ENCODE measurements at places on chromosomes 11 and 22.

DNA sequence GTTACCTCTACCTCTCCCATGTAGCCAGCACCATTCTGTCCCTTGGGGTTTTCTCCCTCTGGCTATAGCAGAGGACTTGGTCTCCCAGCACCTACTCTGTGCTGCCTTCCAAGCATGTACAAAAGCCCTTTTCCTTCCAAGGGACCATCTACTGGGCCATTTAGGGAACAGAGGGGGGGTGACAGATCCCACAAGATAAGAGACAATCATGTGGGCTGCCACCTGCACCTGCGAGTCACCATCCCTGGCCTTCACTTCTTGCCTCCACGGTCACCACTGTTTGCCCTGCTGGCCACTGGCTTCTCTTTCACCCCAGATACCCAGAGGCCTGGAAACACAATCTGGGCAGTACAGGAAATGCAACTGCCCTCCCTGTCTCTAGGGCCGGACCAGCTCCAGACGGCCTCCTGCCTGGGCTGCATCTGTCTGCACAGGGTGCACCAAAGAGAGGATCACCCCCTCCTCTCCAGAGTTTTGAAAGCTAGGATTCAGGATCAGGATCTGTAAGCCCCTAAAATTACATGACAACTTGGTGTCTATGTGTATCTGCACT lies 160.8 kb upstream of the NECTIN1 start:
- no peak for DNase-seq

GRCh38 chr11:115930291-115930690 lies 426.1 kb upstream of the CADM1 start:
- no peak for DNase-seq

GRCh38 chr11:46243796-46244109 lies 33.7 kb upstream of the CREB3L1 start:
- DNase-seq = no peak

DNA sequence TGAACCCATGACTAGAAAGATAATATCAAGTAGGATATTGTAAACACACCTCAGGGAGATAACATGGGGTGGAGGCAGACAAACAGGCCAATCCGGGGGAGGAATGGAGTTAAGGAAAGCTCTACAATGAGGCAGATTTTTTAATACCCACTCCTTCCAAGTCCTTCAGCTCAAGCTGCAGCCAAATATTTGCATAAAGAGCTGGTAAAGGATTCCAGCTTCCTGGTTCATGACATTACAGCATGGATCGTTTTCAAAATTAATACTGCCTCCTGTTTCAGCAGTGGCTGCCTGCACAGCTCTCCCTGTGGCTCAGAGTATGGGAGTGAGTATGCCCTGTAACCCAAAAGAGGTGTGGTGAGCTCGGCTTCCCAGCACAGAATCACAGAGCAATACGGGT lies 5.1 kb downstream of the POU2AF3 start:
- DNase-seq = no peak

GRCh38 chr11:3107608-3108182 lies 50.5 kb upstream of the CARS1 start:
- DNase-seq = no peak

- no peak for DNase-seq
These were observed 16.4 kb upstream of the KAT5 start for GRCh38 chr11:65695459-65696241.

DNA sequence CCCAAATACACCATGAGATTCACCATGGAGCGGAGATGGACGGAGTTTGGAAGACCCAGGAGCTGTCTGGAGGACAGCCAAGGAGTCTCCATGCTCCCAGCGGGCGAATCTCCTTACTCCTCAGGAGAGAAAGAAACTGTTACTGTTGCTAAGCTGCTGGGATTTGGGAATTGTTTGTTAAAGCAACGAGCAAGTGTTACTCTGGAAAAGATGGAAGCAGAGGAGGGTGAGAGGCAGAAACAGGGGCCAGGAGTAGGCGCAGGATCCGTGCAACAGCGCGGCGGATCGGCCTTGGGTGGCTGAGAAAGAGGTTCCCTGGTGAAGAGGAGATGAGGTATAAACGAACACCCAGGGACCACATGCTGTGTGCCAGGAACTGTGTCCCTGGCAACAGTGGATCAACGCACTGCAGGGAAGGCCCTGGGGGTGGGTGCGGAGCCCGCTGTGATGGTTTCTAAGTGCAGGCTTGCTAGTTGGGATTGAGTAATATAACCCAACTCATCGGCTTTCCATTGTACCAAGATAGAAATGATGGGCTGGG lies 1436.4 kb downstream of the BRD1 start:
- no peak for DNase-seq

DNA sequence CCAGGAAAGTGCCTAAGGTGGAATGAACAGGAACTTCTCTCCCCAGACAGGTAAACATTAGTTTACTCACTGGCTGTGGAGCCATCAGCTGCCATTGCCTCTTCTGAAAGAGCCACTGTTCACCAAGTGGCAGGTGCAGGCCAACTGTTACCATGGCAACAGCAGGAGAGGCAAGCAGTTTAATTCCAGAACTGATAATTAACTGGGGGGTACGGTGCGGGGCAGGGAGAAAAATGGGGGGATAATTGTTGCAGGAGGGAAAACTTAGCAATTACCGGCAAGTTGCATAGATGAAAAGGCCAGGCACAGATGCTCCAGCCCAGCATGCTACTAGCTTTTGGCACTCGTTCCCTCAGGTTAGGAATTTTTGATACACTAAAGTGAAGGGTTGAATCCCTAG lies 85.1 kb downstream of the TRIM44 start:
- DNase-seq = no peak

- no peak for DNase-seq
These were observed 69.5 kb downstream of the MAML2 start for GRCh38 chr11:96273507-96273906.

DNA sequence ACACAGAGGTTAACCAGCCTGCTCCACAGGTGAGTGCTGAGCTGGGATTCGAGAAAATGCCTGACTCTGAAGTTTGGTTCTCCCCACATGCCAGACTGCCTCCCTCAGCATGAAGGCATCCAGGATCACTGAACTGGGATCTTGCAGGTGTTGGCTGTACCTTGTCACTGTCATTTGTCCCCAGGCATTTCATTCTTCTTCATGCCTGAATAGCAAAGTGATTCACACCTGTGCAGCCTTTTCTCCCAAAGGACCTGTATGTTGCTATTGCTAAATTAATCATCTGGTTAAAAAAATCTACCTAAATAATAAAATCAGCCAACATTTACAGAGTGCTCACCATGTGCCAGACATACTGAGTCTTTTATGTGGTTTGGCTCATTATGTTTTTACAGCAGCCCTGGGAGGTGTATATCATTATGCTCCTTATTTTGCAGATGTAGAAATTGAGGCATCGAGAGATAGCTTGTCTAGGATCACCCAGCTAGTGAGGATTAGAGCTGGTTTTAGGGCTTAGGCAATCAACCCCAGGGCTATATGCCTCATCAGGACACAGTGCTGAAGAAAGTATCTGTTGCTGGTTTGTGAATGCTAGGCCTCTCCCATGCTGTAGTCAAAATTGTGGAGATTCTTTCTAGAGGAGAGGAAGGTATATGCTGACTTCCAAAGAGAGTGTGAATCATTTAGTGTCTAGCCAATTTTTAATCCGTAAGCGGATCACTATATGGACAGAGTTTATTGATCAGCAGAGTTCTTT lies 204.4 kb downstream of the HIPK3 start:
- DNase-seq = no peak

DNA sequence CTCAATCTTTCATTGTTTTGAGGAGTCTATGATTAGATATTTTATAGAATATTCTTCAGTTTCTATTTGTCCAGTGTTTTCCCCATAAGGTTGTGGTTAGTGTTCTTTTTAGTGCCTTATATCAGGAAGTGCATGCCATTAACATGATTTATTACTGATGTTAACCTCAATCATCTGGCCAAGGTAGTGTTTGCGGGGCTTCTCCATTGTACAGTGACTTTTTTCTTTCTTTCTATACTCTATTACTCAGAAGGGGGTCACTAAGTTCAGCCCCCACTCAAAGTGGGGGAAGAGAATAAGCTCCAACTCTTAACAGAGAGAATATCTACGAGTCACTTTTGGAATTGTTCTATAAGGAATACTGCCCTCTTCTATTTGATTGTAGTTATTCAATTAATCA lies 415.8 kb downstream of the DYNC2H1 start:
- DNase-seq = no peak

- DNase-seq = no peak
These were observed 119.1 kb upstream of the CSNK2A3 start for GRCh38 chr11:11472106-11472505.

- no peak for DNase-seq
These were observed 567.4 kb downstream of the KCNA4 start for GRCh38 chr11:29449281-29450074.

DNA sequence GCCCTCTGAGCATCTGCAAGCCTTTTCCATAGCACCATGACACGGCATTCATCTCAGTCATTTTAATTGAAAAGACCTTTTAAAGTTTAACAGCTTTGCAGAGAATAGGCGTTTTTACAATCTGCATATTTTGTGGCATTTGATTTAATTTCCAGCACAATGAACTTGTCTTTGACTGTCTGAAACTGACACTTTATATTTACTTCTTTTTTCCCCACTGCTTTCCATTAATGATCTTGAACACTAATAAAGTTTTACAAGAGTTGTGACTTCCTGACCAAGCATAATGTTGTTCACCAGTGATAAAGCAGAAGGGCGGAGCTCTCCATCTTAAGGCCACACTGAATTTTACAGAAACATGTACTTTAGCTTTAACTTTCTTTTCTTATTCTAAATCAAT lies 548.7 kb downstream of the FAM181B start:
- DNase-seq = no peak

DNA sequence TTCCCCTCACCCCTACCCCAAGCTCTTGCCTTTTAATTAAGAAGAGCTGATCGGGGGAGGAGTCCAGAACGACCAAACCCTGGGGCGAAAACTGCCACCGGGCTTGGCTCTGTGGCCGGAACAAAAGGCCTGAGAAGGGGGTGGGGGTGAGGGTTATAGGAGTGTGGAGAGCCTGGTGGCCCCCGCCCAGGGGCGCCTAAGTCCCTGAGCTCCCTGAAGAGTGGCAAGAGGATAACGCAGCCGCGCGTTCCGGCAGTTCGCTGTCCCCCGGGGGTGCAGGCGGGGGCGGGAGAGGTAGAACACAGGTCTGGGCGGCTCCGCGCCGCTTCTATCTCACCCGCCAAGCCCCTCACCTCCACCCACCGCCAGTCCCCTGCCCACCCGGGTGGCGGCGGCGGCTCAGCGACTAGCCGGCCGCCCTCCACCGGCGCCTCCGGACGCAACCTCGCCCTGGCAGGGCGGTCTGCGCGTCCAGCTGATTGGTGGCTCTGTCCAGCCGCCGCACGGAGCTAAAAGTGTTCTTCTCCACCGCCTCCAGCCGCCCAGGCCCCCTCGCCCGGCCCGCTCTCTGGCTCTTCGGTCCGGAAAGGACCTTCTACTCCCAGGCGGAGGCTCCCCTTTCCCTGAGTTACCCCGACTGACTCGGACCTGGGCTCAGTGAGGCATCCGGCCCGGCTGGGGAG lies 18.7 kb upstream of the BDNF start:
- DNase-seq = no peak

- no peak for DNase-seq
These were observed 34.5 kb downstream of the SFI1 start for GRCh38 chr22:31530823-31531195.

GRCh38 chr11:120183701-120184141 lies 27.1 kb upstream of the OAF start:
- no peak for DNase-seq

DNA sequence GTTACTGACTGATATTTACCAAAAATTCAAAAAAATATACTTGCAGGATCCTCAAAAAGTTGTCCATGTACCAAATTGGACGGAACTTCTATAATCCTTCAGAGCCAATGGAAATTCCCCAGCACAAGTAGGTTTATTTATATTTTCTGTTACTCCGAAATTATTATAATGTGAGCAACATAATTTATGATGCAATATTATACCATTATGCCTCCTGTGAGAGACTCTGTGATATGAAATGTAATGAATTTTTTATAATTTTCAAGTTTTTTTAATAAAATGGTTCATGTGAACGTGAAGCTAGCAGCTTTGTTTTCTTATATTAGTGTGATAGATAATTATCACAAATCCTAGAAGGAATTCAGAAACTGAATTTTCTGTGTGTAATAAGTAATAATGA lies 18.2 kb downstream of the PIWIL4 start:
- no peak for DNase-seq

DNA sequence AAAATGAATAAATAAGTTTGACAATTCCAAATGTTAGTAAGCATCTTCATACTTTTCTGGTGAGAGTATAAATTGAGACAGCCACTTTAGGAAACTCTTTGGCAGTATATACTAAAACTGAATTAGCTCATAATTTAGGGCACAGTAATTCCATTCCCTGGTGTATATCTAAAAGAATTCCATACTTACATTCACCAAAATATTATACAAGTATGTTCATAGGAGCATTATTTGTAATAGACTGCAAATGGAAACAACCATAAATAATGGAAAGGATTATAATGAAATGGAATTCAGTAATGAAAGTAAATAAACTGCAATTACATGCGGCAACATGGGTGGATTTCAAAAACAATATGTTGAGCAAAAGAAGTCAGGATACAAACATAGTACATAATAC lies 315.8 kb upstream of the LRRC4C start:
- no peak for DNase-seq

DNA sequence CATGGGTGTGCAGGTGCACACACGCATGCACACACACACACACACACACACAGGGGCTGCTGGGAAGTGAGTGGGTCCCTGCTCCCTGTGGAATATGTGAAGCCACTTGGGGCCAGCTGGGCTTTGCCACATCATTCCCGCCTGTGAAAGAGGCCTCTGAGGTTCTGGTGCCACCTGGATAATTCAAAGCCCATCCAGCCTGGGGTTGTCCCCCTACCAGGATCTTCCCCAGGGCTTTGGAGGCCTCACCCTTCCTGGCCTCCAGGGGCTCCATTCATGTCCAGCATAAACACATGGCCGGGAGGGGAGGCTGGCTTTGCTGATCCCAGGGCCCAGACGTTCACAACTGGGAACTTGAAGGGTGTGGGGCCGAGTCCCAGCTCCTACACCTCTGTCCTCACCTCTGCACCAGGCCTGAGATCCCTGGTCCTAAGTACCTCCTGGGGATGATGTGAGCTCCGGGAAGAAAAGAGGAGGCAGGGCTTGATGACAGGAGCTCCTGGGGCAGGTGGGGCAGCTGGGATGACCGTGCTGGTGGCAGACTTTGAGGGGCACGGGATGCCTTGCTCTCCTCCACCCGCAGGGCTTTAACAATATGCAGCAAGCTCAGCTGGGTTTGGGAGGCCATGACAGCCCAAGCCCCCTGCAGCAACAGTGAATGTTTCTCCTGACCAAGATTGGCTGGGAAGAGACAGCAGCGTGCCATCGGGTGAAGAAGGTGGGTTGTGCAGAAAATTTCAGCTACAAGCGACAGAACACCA lies 14.2 kb downstream of the LINC01488 start:
- no peak for DNase-seq

DNA sequence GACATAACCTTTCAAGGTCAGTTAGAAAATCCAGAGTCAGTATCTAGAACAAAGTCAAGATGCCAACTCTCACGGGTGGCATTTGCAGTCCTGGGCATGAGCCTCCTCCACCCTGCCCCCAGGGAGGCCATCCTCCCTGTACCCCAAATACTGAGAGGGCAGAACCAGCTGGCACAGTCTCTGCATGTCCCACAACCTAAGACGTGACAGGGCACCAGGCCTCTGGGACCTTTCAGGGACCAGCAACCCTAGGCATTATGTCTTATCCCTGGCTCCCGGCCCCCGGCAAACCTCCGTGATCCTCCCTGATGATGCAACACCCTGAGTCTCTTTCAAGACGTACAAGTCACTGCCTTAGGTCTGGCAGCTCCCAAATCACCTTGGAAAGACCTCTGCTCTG lies 2.0 kb downstream of the MB start:
- DNase-seq = no peak

Measured in esophagus squamous epithelium (tissue), 5 donors.